Activated CD4-positive, alpha-beta T cell treated with anti-CD3 and anti-CD28 coated beads for 36 hours (primary cell): ENCODE measurements at places on chromosomes 1 and 21.
A peak's percentile ranks its signal among the peaks of the same experiment; 100 is the strongest.

- peak; percentile 35 for DNase-seq
These were observed 64.5 kb downstream of the CD58 start for GRCh38 chr1:116506132-116507004.

DNA sequence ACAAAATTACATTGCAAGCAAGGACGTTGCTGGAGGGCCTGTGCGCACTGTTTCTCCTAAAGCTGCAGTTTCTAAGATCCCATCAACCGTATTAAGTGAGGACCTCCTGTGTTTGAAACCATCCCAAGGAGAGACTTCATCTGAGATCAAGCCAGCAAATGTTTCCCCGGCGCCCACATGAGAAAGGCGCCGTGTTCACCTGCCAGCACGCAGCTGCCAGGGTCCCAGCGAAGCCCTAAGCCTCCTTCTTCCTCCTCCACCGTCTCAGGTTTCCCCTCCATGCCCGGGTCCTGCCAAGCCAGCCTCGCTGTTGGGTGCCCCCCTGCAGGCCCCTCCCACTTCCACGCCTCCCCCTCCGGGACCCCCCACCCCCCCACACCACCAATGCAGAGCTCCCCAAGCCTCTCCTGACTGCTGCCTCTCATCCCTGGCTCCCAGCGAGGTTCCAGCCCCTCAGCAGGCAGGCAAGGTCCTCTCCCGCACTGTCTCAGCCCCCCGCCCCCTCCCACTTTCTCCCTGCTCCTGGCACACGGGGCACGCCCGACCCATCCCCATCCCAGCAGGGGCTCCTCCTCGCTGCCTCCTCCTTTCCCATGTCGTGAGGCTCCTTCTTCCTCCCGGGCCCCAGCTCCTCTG, 8.6 kb upstream of the TFF1 start:
- peak; percentile 47 for DNase-seq

GRCh38 chr1:214404571-214405213, 123.7 kb downstream of the SMYD2 start:
- DNase-seq = no peak

- no peak for DNase-seq
These were observed 6.6 kb downstream of the PADI2 start for GRCh38 chr1:17112496-17113236.

DNA sequence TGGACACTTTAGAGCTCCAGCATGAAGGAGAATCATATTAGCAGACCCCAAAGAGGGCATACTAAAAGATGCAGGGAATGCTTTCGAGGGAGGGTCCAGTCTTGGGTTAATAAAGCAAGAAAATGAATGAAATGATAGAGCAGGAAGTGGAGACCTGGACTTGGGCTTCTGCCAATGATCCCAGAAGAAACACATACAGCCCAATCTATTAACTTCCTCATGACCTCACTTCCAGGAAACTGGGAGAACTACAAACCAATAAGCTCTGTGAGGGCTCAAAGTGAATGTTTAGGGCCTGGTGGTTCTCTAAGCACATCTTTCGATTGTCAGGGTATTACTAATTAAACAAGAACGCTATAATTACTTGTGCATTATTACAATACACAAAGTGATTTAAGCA, 53.6 kb upstream of the SSX2IP start:
- DNase-seq = no peak

DNA sequence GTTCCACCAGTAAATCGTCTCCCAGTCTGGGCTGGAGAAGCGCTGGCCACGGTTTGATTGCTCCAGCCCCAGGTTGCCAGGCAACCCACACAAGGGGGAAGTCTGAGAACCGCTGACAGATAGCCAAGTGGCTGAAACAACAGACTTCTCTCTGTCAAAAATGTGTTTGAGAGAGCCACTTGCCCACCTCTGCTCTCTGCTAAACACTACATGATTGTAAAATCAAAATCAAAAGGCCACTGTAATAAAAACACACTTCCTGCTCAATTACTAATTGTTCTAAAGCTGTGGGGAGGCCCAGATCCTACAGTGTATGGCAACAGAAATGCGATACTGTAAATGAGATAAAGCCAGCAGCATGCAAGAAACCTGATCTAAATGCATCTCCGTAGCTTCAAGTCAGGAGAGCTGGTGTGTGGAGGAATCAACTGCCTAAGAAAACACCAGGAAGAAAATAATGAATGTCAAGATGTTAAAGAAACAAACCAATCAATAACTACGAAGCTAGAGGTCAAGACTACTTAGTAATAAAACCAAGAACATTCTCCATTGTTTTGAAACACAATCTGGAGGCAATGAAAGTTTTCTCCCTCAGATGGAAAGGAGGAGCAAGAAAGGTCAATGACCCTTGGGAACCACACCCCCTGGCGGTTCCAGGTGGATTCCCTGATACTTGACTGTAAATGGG, 121.2 kb downstream of the SLC45A1 start:
- no peak for DNase-seq

DNA sequence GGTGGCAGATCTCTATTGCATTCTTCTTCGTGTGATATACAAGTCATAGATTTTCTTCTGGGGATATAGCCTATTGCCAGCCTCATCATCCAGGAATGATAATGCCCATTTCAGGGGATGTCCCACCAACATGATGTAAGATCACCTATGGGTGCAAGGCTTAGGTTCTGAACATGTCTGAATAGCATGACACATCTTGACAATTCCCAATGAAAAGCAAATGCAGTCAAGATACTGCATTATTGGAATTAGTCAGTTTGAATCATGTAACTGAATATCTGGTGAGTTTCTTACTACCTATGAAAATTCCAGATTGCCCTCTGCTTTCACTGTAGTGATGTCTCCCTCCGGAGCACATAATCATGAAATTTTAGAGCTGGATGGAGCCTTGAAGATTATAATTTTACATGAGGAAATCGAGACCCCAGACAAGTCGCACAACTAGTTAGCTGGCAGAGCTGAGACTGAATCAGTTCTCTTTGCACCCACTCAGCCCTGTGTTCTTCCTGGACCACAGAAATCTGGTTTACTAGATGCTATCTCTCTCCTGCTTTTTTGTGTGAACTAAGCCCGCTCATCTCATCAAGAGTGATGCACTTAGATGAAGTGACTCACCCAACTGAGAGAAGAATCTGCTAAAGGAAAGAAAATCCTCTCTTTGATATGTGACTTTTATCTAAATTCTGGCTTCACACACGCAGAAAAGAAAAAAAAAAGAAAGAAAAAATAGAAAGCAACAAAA, 65.0 kb downstream of the WDR64 start:
- DNase-seq = peak; percentile 46

GRCh38 chr1:180930687-180931086, 18.0 kb downstream of the KIAA1614 start:
- no peak for DNase-seq

GRCh38 chr1:111236806-111237205, 9.3 kb downstream of the CHI3L2 start:
- DNase-seq = no peak

DNA sequence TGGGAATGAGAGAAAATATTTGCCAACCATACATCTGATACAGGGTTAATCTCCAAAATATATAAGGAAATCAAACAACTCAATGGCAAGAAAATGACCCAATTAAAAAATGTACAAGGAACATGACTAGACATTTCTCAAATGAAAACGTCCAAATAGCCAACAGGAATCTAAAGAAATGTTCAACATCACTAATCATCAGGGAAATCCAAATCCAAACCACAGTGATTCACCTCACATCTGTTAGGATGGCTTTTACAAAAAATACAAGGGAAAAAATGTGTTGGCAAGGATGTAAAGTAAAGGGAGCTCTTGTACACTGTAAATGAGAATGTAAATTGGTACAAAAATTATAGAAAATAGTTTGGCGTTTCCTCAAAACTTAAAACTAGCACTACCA, 54.7 kb upstream of the ZRANB2 start:
- DNase-seq = no peak

- DNase-seq = peak; percentile 51
These were observed 485 bp downstream of the SIPA1L2 start for GRCh38 chr1:232629250-232630046.

DNA sequence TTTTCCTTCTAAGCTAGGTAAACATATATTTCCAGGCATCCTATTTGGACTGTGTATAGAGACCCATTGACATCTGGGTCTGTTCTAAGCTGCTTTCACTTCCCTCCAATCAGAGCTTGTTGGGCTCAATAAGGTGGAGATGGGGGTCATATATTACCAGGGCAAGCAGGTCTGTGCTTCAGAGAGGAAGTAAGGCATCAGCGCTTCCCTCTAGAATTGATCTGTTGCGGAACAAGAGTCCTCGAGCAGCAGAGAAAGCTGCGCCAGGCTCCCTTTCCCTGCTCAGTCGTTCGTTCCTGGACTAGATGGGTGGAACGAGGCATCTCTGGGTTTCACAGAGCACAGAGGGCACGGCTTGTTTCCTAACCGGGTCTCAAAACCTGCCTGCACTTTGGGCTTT, 63.5 kb downstream of the DISC1 start:
- no peak for DNase-seq

- no peak for DNase-seq
These were observed 58.0 kb downstream of the B3GALT5 start for GRCh38 chr21:39670701-39671100.

DNA sequence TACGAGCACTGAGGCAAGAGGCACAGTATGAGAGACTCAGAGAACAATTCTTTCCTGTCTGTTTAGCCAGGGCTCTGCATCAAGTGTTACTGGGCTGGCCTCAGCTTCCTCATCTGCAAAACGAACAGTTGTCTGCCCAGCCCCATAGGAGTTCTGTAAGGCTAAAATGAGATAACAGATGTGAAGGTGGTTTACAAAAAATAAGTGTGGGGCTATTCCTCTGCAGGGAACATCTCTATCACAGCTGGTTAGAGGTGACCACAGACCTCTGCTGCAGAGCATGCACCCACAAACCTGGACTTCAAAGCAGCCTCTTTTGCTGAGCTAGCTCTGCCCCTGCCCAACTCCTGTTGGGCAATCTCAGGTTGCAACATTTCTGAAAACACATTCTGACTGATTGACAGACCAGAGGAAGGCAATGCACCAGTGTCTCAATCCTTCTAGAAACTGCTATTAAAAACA, 10.5 kb upstream of the OLIG1 start:
- DNase-seq = no peak

DNA sequence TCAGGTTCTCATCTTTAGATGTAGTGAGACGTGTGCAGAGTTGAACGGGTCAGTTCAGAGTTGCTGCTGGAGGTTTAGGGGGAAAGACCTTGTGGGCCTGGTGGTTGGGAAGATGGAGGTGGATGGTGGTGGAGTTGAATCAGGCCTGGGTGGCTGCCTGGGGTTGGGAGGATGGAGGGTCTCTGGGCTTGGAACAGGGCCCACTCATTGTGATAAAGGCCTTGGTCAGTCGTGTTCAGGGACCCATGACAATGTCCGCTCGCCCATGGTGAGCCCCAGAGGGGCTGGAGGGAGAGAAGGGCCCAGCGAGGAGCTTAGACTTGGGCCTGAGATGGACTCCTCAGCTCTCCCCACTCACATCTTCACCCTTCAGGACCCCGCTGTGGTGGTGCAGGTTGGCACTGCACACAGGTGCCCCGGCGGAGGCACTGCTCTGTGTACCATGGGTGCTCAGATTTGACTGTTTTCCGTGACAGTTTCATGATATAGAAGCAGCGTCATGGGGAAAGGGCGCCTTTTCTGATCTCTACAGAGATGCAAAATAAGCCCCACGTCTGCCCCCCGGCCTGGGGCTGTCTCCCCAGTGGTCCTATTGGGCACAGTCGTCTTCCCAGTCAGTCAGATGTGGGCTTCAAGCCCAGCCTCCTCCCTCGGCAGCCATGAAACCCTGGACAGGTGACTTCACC, 39.2 kb downstream of the DISP3 start:
- DNase-seq = no peak

- no peak for DNase-seq
These were observed 15.8 kb downstream of the TP73 start for GRCh38 chr1:3668148-3668547.

DNA sequence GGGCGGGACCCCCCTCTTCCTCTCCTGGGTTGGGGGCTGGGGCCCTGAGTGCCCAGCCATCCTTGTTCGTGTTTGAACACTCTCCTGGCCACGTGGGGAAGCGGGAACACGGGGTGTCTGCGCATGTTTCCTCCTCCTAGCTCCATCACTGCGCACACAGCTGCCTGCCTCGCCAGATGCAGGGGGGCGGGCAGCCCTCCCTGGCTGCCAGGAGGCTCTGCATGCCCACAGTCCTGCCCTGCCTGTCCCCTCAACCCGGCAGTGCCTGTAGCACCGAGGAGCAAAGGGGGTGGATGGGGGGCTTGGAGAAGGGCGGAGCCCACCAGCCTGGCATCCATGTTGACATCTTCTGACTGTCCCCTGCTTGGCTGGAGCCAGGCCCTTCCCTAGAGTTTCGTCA, 1.8 kb upstream of the SLC25A34 start:
- DNase-seq = no peak

DNA sequence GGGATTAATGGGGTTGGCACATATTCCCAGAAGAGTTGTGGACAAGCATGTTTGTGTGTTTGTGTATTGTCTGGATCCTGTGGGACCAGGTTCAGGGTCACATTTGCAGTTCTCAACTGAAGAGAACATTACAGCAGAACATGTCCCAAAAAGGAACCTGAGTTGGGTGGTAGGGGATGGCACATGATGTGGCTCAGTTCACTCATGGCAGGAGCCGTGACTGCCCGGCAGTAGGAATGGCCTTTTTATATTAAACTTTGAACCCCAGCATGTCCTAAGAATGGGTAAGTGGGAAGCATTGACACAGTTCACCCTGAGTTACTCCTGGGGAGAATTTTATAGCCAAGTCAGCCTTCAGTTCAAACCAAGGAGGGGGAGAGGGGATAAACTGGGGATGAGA, 41.3 kb downstream of the CXADR start:
- DNase-seq = no peak

DNA sequence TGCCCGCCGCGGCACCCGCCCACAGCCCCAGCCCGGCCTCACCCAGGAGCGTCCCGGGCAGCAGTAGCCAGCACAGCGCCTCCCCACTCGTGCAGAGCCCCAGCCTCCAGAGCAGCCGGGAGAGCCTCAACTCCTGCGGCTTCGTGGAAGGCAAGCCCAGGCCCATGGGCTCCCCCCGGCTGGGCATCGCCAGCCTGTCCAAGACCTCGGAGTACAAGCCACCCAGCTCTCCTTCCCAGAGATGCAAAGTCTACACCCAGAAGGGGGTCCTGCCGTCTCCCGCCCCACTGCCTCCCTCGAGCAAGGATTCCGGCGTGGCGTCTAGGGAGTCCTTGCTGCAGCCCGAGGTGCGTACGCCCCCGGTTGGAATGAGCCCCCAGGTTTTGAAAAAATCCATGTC, 531.2 kb downstream of the KIF26B start:
- DNase-seq = no peak

GRCh38 chr1:66685670-66686069, 66.6 kb upstream of the DYNLT5 start:
- DNase-seq = no peak
